ENCODE measurements at places on chromosomes 16 and 17. TPM values are rescaled to one million over a fixed set of nuclear protein-coding genes. Genes with fewer than 3 reads are reported as not detected.

DNA sequence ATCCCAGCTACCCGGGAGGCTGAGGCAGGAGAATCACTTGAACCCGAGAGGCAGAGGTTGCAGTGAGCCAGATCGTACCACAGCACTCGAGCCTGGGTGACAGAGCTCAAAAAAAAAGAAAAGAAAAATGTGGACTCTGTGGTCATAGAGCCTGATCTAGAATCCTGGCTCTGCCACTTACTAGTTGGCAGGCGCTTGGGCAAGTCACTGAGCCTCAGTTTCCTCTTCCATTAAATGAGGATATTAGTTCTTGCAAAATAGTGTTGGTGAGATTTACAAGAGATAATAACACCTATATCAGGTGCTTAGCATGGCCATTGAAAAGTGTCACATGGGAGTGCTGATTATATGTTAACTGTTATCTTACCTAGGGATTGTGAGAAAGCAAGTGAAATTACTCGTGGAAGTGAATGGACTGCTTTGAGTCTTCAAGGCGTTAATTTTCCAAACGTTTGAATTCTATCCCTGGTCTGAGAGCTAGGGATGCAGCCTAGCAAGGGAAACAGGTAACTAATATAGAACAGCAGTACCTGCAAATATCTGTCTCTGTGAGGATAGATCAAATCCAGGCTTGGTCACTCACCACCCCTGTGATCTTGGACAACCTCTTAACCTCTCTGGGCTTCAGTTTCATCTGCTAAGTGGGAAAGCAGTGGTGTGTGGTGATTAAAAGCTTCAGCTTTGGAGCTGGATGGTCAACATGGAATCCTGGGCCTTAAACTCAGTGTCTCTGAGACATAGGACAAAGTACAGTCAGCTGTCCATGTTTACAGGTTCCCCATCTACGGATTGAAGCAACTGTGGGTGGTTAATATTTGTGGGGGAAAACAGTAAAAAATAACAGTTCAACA lies 953 bp upstream of the NSMCE1 start:
- no peaks in the 10 kb centered on the region for H3K27me3 ChIP-seq
- no peaks in the 10 kb centered on the region for H3K36me3 ChIP-seq
- no peak for DNase-seq
- H3K4me1 ChIP-seq = no peaks in the 10 kb centered on the region

GRCh38 chr17:63333869-63334268 lies 112.2 kb downstream of the CYB561 start:
- H3K27ac ChIP-seq = no peak overlapping the region
- H3K36me3 ChIP-seq = no peaks in the 10 kb centered on the region
- H3K27me3 ChIP-seq = no peaks in the 10 kb centered on the region

DNA sequence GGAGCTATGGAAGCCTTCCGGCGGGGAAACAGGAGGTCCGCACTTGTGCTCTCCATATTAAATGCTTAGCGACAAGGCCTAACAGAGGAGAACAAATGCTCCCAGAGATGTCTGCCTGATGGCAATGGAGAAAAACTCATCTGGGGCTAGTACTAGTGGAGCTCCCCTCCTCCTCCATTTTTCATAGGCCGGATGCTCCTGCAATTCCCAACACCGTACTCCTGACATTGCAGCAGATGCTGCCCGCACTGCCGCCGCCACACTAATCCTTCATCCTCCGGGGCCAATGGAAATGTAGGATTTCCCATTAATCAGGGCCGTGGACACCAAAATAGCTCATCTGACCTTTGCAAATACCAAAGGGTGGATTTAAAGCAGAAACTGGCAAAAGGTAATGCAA lies 27.5 kb downstream of the TOM1L2 start:
- no peak overlapping the region for H3K27ac ChIP-seq
- DNase-seq = no peak
- no peaks in the 10 kb centered on the region for H3K36me3 ChIP-seq
- peaks cover 70% of the 10 kb centered on the region for H3K4me1 ChIP-seq
- no peak overlapping the region for H3K4me3 ChIP-seq

DNA sequence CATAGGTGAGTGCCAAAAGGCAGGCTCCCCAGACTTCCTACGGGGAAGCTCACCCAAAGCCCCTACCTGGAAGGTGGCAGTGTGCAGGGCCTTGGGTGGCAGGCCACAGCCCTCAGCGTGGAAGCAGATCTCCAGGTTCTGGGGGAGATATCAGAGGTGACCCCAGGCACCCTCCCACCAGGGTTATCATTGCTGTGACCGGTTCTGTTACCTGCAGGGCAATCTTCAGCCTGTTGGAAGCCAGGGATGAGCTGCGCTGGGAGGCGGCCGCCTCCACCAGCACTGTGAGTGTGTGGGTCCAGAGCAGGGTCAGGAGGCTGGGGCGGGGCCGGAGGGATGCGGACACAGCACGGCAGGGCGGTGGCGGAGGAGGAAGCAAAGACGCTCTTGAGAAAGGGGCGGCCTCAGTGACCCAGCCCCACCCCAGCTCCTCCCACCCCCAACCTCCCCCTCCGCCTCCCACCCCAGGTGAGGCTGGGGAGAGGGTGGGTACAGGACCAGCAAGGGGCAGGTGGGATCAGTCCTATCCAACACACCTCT lies 13.1 kb downstream of the UNC13D start:
- H3K36me3 ChIP-seq = peaks cover 32% of the 10 kb centered on the region

GRCh38 chr16:11396241-11397048 lies 51.2 kb downstream of the RMI2 start:
- H3K4me1 ChIP-seq = peaks cover 4% of the 10 kb centered on the region
- peak; percentile 50 for DNase-seq
- H3K27me3 ChIP-seq = no peaks in the 10 kb centered on the region

- H3K36me3 ChIP-seq = no peaks in the 10 kb centered on the region
- no peak for DNase-seq
- peaks cover 5% of the 10 kb centered on the region for H3K4me1 ChIP-seq
- H3K4me3 ChIP-seq = no peak overlapping the region
- no peak overlapping the region for H3K27ac ChIP-seq
These were observed 21.5 kb upstream of the ADGRG1 start for GRCh38 chr16:57606847-57607501.

DNA sequence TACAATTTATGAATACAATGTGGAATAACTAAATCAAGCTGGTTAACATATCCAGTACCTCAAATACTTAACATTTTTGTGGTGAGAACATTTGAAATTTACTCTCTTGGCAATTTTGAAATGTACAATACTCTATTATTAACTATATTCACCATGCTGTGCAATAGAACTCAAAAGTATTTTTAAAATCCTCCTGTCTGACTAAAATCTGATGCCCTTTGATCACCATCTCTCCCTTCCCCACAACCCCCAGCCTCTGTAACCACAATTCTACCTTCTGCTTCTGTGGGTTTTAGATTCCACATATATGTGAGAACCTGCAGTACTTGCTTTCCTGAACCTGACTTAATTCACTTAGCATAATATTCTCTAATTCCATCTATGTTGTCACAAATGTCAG lies 71.6 kb upstream of the ALOX12 start:
- no peak overlapping the region for H3K4me3 ChIP-seq
- H3K36me3 ChIP-seq = no peaks in the 10 kb centered on the region
- H3K27me3 ChIP-seq = no peaks in the 10 kb centered on the region
- no peaks in the 10 kb centered on the region for H3K4me1 ChIP-seq
- no peak for DNase-seq

GRCh38 chr16:89444728-89445127 lies 45.6 kb downstream of the ANKRD11 start:
- no peaks in the 10 kb centered on the region for H3K36me3 ChIP-seq
- H3K27ac ChIP-seq = peak overlapping the region; percentile 81
- no peaks in the 10 kb centered on the region for H3K27me3 ChIP-seq
- DNase-seq = no peak
- peaks cover 88% of the 10 kb centered on the region for H3K4me1 ChIP-seq
- H3K4me3 ChIP-seq = no peak overlapping the region

GRCh38 chr16:85820604-85821372 lies 21.3 kb downstream of the COX4I1 start:
- DNase-seq = no peak
- H3K27me3 ChIP-seq = peaks cover 6% of the 10 kb centered on the region
- no peaks in the 10 kb centered on the region for H3K36me3 ChIP-seq
- H3K4me3 ChIP-seq = no peak overlapping the region

DNA sequence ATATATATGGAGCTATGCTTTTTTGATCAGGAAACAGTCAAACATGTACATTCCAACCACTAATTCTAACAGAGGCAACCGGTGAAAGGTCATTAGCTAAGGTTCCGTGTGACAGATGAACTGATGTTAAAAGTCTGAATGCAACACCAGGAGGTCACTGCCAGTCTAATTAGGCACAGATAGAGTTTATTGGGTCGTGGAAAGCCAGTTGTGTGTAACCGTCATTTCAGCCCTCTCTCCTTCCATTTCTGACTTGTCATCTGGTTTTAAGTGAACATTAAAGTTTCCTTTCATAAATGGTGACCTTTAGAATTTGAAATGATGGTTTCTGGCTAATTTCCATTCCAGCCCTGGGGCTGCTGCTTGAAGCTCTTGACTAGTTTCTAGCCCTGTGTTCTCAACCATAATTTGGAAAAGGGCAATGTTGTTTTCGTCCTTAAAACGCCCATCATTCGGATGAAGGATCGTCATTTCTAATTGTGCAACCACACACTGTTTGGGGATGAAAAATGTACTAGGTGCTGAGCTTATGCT lies 23.9 kb downstream of the CACNG3 start:
- no peaks in the 10 kb centered on the region for H3K27me3 ChIP-seq
- H3K27ac ChIP-seq = no peak overlapping the region
- H3K4me3 ChIP-seq = no peak overlapping the region
- H3K36me3 ChIP-seq = no peaks in the 10 kb centered on the region
- no peak for DNase-seq
- no peaks in the 10 kb centered on the region for H3K4me1 ChIP-seq

DNA sequence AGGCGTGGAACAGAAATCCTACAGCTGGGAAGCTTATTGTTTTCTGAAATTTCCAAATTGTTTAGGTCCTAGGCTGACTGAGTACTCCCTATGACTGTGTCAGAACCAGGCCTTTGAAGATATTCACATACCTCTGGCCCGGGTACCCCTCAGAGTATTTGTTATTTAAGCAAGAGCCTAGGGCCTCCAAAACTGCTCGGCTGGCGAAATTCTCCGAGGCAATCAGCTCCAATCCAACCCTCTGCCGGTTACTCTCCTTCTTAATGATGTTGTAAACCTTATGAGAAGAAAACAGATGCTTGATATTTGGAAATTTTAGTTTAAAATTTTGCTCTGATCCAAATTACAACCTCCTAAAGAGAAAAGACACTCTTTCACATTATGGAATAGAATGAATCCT lies 9.8 kb downstream of the SHMT1 start:
- H3K4me1 ChIP-seq = no peaks in the 10 kb centered on the region
- H3K36me3 ChIP-seq = peaks cover 20% of the 10 kb centered on the region
- H3K4me3 ChIP-seq = no peak overlapping the region
- no peaks in the 10 kb centered on the region for H3K27me3 ChIP-seq

- H3K27ac ChIP-seq = peak overlapping the region; percentile 75
- peaks cover 57% of the 10 kb centered on the region for H3K4me1 ChIP-seq
- H3K36me3 ChIP-seq = no peaks in the 10 kb centered on the region
- peak overlapping the region; percentile 3 for H3K4me3 ChIP-seq
These were observed 16.0 kb downstream of the ARHGAP17 start for GRCh38 chr16:24999088-24999670.

- H3K4me1 ChIP-seq = peaks cover 3% of the 10 kb centered on the region
- DNase-seq = no peak
- H3K27me3 ChIP-seq = no peaks in the 10 kb centered on the region
- peak overlapping the region; percentile 45 for H3K4me3 ChIP-seq
- H3K36me3 ChIP-seq = peaks cover 6% of the 10 kb centered on the region
These were observed 15.0 kb downstream of the ZNF232 start for GRCh38 chr17:5096731-5097100.

GRCh38 chr17:69574257-69575197 lies 160.0 kb downstream of the MAP2K6 start:
- H3K27ac ChIP-seq = no peak overlapping the region
- H3K4me3 ChIP-seq = no peak overlapping the region
- H3K27me3 ChIP-seq = no peaks in the 10 kb centered on the region
- H3K36me3 ChIP-seq = no peaks in the 10 kb centered on the region

DNA sequence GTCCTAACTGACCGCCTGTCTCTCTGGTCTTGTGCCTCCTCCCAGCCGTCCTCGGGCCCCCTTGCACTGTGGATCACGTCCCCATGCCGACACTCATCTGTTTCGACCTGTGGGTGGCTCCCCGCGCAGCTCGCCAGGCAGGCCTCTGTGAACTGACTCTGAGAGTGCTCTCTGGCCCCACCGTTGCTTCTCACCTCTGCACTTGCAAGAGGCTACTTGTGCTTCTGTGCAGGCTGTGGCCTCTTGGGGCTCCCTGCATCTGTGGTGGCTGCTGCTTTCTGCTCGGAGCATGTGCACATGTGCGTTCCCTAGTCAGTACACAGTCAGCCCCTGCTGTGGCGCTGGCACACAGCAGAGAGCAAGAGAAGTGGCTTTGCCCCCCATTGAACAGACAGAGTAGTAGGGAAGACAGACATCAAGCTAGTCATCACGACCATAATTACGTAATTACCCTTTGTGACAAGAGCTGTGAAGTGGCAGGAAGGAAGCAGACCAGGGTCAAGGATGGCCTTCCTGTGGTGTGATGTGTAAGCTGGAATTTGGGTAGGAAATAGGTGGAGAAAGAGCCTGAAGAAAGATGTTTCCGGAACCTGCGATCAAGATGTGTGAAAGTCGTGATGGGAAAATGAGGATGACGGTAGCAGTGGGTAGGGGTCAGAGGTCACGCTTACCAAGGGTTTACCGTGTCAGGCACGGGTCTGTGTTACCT lies 256.0 kb upstream of the CACNG5 start:
- no peaks in the 10 kb centered on the region for H3K36me3 ChIP-seq
- no peaks in the 10 kb centered on the region for H3K27me3 ChIP-seq
- H3K4me3 ChIP-seq = no peak overlapping the region
- DNase-seq = no peak
- no peaks in the 10 kb centered on the region for H3K4me1 ChIP-seq

DNA sequence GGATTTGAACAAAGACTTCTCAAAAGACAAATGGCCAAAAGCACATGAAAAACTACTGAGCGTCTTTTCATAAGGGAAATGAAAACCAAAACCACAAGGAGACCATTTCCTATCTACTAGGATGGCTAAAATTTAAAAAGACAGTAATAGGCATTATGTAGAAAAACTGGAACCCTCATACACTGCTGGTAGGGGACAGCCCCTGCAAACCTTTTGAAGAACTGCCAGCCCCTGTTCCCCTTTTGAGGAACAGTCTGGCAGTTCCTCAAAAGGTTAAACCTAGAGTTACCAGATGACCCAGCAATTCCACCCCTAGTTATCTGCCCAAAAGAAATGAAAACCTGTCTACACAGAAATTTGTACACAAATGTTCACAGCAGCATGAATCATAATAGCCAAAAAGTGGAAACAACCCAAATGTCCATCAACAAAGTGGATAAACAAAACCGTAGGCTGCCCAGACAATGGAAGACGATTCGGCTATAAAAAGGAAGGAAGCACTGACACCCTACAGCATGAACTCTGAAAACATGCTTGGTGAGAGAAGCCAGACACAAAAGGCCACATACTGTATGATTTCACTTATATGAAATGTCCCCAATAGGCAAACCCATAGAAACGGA lies 22.9 kb downstream of the CDIP1 start:
- H3K27ac ChIP-seq = peak overlapping the region; percentile 69
- no peak for DNase-seq
- H3K4me1 ChIP-seq = peaks cover 48% of the 10 kb centered on the region
- H3K27me3 ChIP-seq = no peaks in the 10 kb centered on the region
- no peak overlapping the region for H3K4me3 ChIP-seq

- H3K27ac ChIP-seq = no peak overlapping the region
- no peak overlapping the region for H3K4me3 ChIP-seq
- H3K27me3 ChIP-seq = no peaks in the 10 kb centered on the region
- DNase-seq = no peak
- H3K4me1 ChIP-seq = no peaks in the 10 kb centered on the region
These were observed 374.8 kb downstream of the SLC39A11 start for GRCh38 chr17:72717676-72718075.

The KRTAP4-5 gene
- not detected for total RNA-seq

The RAB37 gene
- total RNA-seq = 3.7 TPM

The AHSP gene
- not detected for total RNA-seq

The CENPT gene
- 20.0 TPM for total RNA-seq
